ENCODE measurements at places on chromosomes 16 and 17. TPM values are rescaled to one million over a fixed set of nuclear protein-coding genes. Genes with fewer than 3 reads are reported as not detected.

Gene TMEM11
- 21.7 TPM for total RNA-seq

Gene NGFR
- total RNA-seq = 0.48 TPM

Gene HOXB7
- 1.4 TPM for total RNA-seq

Gene CDIP1
- total RNA-seq = 9.4 TPM

Gene PYY
- total RNA-seq = 2.1 TPM

Data from tracheal epithelial cell (primary cell).